Right cardiac atrium (tissue), 5 donors: ENCODE measurements at places on chromosomes 12 and 14.
A peak's percentile ranks its signal among the peaks of the same experiment; 100 is the strongest.

DNA sequence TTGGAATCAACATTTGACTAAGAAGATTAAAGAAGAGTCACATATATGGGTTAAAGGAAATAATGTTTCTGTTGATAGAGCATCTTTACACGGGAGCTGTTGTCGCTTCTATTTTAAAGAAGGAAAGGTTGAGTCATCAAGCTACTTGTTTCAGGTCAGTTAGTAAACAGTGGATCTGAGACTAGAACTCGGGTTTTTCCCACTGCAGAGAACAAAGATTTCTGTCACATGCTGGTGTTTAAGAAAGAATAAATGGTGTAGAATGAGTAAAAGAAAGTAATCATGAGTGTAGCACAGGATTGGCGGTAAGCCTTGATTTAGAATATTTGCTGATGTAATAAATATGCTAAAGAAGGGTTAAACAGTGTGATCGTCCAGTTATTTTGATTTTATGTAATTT is 455.5 kb downstream of the AEBP2 start:
- no peak for DNase-seq

DNA sequence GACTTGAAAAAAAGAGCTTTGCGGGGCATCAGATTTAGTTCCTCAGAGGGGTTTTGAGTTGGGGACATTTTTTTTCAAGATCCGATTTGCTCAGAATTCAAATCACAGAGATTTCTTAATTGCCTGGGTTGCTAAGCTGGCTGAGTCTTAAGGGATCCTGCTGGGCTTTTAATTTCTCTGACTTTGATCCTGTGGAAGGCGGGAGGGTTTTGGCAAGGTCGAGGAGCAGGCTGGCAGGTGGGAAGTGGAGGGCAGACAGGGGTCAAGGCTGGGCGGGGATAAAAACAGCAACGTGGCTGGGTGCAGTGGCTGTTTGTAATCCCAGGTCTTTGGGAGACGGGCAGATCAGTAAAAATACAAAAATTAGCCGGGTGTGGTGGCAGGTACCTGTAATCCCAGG is 33.5 kb upstream of the CCDC63 start:
- no peak for DNase-seq

GRCh38 chr12:77999074-77999715 is 168.5 kb downstream of the NAV3 start:
- no peak for DNase-seq

- DNase-seq = no peak
Measured at GRCh38 chr12:92537290-92537960, 165.4 kb upstream of the PLEKHG7 start.

- DNase-seq = no peak
Measured at GRCh38 chr12:64814432-64814831, 10.0 kb upstream of the TBC1D30 start.

DNA sequence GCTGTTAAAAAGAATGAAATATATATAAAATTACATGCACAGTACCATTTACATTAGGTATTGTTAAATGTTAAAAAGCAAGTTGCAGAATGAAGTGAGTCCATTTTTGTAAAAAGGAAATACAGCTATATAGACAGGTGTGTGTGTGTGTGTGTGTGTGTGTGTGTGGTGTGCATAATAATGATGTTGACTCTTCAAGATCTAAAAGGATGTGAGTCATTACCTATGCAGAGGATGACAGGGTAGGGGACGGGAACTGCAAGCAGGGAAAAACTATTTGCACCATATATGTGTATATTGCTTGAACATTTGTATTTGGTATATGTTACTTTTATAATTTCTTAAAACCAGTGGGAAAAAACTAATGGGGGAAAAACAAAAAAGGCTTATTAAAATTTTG is 3.1 kb downstream of the C14orf39 start:
- DNase-seq = no peak

- no peak for DNase-seq
Measured at GRCh38 chr12:80707830-80708258, 410 bp downstream of the MYF6 start.

DNA sequence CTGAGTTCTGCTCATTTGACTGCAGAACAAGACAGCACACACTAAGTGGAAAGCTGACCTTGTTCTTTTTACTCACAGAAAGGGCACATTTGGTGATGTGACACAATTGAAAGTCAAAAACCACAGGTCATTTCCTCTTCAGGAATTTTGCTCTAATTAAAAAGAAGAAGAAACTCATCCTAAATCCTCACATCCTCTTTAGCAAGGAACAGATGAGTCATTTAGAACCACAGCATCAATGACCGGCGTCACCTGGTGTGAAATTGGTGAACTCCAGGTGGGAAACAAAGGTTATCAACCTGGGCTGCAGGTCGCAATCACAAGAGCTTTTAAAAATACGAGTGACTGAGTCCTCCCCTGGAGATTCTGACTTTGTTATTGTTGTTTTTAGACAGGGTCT is 2.9 kb upstream of the RNU6-8 start:
- no peak for DNase-seq

DNA sequence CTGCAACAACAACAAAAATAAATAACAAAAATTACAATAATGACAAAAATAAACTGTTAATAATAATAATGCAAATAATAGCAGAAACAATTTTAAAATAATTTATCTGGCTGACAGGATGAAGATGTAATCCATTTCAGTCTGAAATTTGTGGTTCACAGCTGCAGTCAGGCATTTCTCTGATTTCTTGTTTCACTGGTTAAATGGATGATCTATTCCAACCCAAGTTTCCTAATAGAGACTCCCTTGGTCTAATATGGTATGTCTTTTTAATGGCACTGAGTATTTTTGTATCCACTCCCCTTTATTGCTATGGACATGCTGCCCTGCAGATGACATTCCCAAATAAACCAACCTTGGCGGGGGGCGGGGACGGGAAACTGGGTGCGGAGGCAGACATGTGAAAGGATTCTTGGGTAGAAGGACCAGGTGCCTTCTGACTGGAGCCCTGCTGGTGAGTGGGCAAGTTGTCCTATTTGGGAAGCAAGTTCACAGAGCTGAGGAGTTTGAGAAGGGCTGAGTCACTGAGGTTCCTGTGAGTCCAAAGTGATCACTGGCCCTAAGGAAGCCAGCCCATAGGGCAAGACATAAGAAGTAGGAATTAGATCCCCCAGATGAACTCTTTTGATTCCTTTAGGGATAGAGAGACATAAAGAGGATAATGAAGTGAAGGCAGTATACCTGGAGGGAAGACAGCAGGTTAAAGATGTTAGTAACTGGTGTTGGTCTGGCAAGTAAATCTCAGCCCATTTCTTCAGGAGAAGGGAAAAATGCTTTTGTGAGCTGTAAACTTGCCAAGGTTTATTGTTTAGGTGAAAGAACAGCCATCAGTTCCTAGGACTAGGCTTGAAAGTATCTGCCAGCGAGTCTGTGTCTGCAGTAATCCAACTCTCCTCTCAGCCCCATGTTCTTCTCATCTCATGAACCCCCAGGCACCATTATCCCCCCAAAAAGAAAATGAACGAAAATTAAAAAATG is 14.5 kb downstream of the FOXG1 start:
- no peak for DNase-seq

DNA sequence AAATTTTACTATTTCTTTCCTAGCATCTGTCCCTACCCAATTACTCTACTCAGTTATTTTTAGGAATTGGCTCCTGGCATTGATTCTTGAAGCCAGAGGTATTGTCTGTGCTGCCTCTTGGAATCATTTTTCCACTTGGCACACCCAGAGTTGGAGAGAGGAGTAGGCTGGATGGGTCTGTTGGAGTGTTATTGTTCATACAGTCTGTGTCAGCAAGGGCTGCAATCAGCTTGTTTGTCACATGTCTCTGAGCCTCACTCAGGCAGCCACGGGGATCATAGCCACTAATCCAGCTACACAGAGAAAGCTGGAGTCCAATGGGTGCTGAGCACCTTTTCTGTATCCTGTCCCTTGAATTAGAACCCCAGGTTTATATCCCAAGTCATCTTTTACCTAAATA is 176.0 kb upstream of the DYRK2 start:
- DNase-seq = peak; percentile 27

DNA sequence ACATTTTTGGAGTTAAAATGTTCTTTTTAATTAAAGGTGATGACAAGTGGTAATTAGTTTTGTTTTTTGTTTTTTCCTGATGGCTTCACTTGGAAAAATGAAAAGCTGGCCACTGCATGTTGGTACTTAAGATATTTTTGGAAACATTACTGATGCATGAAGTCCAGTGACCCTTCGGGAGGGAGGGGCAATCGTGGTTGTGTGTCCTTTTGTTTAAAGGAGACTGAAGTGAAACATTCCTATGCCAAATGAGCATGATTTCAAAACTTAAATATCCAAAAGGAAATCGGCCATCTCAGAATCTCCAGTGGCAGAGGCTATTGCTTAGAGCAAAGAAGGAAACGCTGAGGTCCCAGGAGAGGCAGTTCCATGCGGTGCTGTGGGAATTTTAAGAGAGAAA is 20.1 kb downstream of the LTBP2 start:
- no peak for DNase-seq

- no peak for DNase-seq
Measured at GRCh38 chr12:51661836-51662235, 70.8 kb downstream of the SCN8A start.

DNA sequence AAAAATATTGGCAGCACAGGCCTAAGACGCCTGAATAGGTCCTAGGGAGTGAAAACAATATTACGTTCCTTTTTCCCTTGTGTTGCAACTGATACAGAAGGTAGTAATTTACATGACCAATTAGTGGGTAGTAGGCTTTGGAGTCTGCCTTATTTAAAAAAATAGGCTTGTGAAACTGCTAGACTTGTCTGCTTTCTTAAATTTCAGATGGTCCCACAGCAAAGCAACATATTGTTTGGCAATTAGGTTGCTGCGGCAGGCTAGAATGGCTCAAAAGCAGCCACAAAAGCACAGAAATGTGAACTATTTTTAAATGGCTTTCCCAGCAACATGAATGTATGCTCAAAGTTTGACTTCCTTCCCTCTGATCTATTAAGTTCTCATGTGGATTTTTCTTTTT is 211.9 kb downstream of the TTC8 start:
- DNase-seq = no peak

DNA sequence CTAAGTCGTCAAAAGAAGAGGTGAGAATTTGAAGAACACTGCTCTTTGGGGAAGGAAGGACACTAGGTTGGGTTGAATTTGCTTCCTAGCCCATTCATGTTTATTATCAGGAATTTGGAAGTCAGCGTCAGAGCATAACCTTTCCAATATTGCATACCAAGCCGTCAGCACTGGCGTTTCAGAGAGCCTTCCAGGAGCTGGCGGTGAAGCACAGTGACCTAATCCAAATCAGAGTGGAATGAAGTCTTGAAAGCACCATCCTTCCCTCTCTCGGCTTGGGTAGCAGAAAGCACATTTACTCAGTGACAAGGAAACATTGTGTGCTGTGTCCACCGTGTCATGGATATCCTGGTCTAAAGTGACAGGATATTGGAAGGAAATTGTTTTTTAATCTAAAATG is 240.3 kb upstream of the PELI2 start:
- peak; percentile 53 for DNase-seq

DNA sequence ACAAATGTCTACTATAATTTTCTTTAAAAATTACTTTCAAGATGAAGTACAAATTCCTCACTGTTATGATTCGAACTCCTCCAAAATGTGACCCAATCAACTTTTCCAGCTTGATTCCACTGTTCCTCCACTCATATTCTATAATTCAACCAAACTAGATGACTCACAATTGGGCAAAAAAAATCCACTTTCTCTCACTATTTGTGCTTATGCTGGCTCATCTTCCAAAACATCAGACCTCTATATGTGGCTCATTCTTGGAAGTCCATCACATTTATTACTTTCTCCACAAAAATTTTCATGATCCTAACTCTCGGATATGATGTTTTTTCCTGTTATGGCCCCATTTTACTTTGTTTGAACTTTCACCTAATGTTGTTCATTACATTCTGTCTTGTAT is 26.9 kb upstream of the RXYLT1 start:
- no peak for DNase-seq

DNA sequence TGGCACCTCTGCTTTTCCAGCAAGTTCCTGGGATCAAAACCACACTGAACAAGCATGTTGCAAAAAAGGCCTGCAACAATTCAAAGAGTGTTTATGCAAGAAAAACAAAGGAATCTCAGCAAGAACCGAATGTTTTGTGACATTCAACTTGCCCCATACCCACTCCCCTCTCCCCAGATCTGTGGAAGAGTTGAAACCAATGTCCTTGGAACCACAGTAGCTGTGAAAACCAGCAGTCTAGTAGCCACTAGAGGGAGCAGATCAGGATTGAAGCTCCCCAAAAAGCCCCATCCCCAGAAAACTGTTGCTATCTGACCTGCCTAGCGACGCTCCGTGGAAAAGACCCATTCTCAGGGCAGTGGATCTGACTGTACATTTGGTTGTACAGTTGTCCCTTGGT is 27.1 kb downstream of the PRKAB1 start:
- DNase-seq = no peak

- no peak for DNase-seq
Measured at GRCh38 chr14:67492538-67492937, 4.0 kb upstream of the TMEM229B start.

GRCh38 chr12:64810831-64811230 is 13.6 kb upstream of the TBC1D30 start:
- no peak for DNase-seq

- DNase-seq = no peak
Measured at GRCh38 chr12:98990648-98991047, 345.6 kb downstream of the APAF1 start.

DNA sequence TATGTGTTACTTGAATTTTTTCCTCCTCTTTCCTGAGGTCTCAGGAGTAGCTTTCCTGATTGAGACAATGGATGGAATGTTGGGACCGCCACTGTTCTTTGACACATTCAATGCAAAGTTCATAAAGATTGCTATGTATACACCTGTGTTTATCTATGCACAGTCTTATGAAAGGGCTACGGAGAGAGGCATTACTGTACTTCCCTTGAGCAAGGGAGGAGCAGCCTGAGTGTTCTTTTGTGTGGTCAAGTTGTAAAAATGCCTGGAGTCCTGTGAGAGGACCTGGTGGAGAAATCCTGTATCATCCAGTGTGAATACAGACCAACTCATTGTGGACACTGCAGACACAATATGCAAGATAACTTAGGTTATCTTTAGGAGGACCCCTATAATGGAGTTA is 1.2 kb downstream of the SRGAP1 start:
- DNase-seq = no peak

GRCh38 chr14:61812347-61813095 is 50.3 kb downstream of the SNAPC1 start:
- peak; percentile 56 for DNase-seq

GRCh38 chr14:69139743-69140142 is 13.2 kb downstream of the DCAF5 start:
- DNase-seq = no peak

- DNase-seq = no peak
Measured at GRCh38 chr14:63933110-63933509, 80.3 kb downstream of the SYNE2 start.

DNA sequence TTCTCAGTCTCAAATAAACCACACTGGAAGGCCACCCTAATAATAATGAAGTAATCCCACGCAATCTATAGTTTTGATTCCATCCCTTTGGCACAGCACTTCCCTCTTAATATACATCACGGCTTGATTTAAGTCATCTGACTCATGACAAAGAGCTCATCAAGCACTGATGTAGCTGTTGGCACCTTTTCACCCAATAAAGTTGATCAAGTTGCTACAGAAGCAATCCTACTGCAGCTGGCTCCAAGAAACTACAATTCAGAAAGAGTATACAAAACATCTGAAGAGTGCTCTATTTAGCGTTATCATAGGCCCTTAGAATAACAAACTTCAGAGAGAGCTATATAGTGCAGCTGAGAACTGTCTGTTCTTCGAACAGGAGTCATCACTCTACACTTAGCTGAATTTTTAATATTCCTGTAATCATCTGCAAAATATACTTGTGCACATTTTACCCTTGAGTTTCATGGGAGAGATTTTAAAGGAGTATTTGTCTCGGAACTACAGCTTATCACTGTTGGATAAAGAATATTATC is 94.9 kb downstream of the OSBPL8 start:
- no peak for DNase-seq
